Mesenteric fat pad (tissue), 1 donor: ENCODE measurements at places on chromosomes 16 and 17.

DNA sequence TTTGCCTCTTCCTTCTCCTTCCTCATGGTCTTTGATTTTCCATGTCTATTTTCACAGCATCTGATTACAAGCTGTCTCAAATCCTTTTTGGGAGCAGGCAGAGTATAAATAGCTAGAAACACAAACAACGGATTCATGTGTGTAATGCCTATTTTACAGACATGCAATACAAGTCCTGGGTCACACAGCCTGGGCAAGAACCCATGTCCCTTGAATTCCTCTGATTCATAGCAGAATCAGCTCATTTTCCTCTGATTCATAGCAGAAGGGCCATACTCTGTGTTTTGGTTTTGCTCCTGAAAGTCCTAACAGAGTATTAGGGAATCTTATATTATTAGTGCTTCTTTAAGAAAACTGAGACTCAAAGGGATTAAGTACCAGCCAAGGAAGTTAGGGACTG is 71.3 kb downstream of the IRX5 start:
- no peak for DNase-seq

- no peak for DNase-seq
Observed at GRCh38 chr16:10641953-10642949, 52.5 kb downstream of the TEKT5 start.

DNA sequence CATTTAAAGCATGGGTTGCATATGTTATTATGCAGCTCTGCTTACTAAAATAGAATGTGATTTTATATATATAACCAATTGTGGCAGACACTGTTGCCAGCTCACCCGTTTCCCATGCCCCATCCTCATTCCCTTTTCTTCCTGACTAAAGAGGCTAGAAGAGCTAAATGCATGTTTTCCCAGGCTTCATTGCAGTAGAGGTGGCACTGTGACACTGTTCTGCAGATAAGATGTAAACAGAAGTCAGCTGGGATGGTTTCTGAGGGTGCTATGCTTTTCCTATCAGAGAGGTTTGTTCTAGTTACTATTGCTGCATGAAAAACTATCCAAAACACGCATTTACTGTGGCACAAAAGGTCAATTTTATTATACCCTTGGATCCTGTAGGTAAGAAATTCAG is 5.7 kb upstream of the TOB1 start:
- no peak for DNase-seq

- no peak for DNase-seq
Observed at GRCh38 chr17:49386373-49386772, 24.3 kb upstream of the ZNF652 start.

- no peak for DNase-seq
Observed at GRCh38 chr16:46762583-46762982, 14.4 kb upstream of the MYLK3 start.

GRCh38 chr16:27253526-27253930 is 15.0 kb downstream of the NSMCE1 start:
- DNase-seq, result no peak
